Upper lobe of left lung (tissue), 6 donors: ENCODE measurements at places on chromosomes 6 and 20. TPM values are rescaled to one million over a fixed set of nuclear protein-coding genes. Genes with fewer than 3 reads are reported as not detected.

DNA sequence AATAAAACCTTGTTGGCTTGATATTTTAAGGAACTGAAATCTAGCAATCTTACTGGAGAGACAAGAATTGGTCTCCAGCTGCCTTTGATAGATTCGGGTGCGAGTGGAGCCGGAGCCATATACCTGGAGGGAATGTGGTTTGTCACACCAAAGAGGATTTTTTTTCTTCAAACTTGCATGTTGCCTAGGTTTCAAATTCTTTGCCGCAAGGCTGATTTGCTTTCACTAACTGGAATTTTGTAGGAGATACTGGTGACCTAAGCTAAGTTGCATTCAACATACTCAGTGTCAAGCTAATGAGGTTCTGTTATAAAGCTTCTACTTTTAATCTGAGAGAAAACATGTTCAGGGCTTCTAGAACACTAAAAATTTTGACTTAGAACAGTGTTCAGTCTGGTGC is 39.7 kb upstream of the ASIP start:
- DNase-seq, result no peak
- no peaks in the 10 kb centered on the region for H3K4me1 ChIP-seq
- no peaks in the 10 kb centered on the region for H3K27me3 ChIP-seq
- no peaks in the 10 kb centered on the region for H3K36me3 ChIP-seq
- H3K27ac ChIP-seq, result no peak overlapping the region

DNA sequence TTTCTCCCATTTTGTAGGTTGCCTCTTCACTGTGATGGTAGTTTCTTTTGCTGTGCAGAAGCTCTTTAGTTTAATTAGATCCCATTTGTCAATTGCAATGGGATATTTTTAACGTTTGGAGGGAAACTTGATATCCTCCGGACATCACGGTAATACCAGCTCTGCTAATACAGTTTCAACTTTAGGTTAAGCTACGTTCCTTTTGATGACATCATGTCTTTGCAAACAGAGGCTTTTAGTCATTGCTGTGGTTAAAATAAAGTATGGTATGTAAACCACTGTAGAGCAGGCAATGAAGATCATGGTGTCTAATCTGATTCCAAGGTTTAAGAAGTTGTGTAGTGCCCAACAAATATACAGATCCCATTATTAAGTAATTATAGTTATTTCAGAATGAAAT is 168.0 kb upstream of the CHD6 start:
- no peak for DNase-seq
- no peaks in the 10 kb centered on the region for H3K4me1 ChIP-seq
- H3K27ac ChIP-seq, result no peak overlapping the region
- H3K36me3 ChIP-seq, result no peaks in the 10 kb centered on the region
- H3K27me3 ChIP-seq, result no peaks in the 10 kb centered on the region

GRCh38 chr20:25187220-25187619 is 8.3 kb upstream of the ENTPD6 start:
- H3K36me3 ChIP-seq, result no peaks in the 10 kb centered on the region
- DNase-seq, result no peak
- peaks cover 15% of the 10 kb centered on the region for H3K4me1 ChIP-seq
- H3K4me3 ChIP-seq, result no peak overlapping the region
- no peak overlapping the region for H3K27ac ChIP-seq

DNA sequence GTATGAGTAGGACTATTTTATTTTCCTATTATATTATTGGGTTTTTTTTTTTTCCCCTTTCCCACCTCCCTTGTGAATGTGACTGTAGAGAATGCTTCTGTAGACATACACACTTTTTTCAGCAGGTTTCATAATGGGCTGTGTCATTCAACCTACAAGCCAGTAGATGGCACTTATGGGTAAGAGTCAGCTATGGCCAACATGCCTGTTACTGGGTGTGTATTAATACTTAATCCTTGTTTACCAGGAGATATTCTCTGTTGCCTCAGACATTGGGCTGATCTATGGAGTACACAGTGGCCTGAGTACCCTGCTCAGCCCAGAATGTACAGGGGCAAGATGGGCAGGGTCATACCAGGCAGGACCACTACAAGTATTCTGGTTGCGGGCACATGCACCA is 382.5 kb downstream of the EPHA7 start:
- no peaks in the 10 kb centered on the region for H3K27me3 ChIP-seq
- H3K36me3 ChIP-seq, result no peaks in the 10 kb centered on the region
- H3K4me1 ChIP-seq, result no peaks in the 10 kb centered on the region
- no peak for DNase-seq
- H3K4me3 ChIP-seq, result no peak overlapping the region

DNA sequence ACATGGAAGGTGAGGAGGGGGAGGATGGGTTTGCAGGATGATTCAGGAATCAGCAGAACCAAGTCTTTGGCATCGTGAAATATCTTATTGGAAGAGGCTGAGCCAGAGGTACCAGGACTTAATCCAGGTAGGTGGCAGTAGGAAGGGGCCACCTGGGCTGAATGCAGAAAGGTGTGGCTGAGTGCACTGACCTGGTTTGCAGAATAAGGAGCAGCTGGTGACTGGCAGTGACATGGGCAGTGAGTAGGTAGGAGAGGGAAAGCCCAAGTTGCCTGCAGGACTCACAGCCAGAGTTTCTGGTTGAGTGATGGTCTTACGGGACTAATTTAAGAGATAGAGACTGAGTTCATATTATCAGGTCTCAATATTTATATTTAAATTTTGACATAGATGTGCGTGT is 1.1 kb upstream of the PBOV1 start:
- DNase-seq, result no peak
- no peak overlapping the region for H3K4me3 ChIP-seq
- no peaks in the 10 kb centered on the region for H3K27me3 ChIP-seq
- H3K36me3 ChIP-seq, result no peaks in the 10 kb centered on the region

- H3K4me3 ChIP-seq, result no peak overlapping the region
- no peak for DNase-seq
- H3K27ac ChIP-seq, result no peak overlapping the region
- H3K4me1 ChIP-seq, result no peaks in the 10 kb centered on the region
- H3K36me3 ChIP-seq, result no peaks in the 10 kb centered on the region
These were observed 175.0 kb upstream of the PRDM1 start for GRCh38 chr6:105911106-105911629.

The PARD6B gene
- 36.4 TPM for total RNA-seq

DNA sequence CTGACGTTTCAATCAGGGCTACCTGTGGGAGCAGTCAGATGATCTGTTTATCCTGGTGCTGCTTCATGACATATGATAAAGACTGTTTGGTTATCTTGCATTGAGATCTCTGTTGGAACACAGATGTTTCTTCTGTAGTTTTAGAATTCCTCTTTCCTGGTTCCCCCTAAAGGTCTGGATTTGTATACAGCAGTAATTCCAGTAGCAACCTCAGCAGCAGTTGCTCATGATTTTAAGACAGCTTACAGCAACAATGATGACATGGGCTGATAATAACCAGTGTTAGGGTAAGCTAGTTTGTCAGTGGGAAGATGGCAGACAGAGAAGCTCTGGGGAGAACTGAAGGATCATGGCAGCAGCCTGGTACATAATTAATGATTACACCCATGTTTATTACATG is 439.4 kb downstream of the PHF3 start:
- DNase-seq, result no peak
- H3K27ac ChIP-seq, result no peak overlapping the region
- H3K4me1 ChIP-seq, result no peaks in the 10 kb centered on the region
- no peaks in the 10 kb centered on the region for H3K27me3 ChIP-seq
- no peaks in the 10 kb centered on the region for H3K36me3 ChIP-seq

DNA sequence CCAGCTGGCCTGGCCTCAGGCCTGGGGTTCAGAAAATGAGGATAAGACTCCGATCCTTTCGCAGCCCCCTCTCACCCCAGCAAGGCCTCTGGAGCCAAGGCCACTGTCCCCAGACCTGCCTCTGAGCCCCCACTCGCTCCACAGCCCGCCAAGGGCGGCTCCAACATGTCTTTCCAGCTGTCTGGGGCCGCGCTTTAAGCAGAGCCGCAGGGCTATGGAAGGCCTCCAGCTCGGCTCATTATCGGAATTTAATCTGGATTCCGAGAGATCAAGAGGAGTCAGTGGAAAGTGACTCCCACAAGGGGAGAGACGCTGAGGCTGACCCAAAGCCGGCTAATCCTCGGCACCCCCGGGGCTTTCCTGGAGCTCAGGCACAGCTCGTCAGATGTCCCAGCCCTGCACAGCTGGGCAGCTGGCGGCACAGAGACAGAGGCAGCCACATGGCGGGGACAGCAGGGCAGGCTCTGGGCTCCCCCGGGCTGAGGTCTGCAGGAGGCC is 41.8 kb downstream of the BMP7 start:
- H3K4me1 ChIP-seq, result no peaks in the 10 kb centered on the region
- H3K36me3 ChIP-seq, result no peaks in the 10 kb centered on the region
- H3K4me3 ChIP-seq, result no peak overlapping the region
- H3K27ac ChIP-seq, result no peak overlapping the region
- H3K27me3 ChIP-seq, result no peaks in the 10 kb centered on the region
- DNase-seq, result peak; percentile 62

- no peak for DNase-seq
- H3K4me3 ChIP-seq, result no peak overlapping the region
- no peaks in the 10 kb centered on the region for H3K27me3 ChIP-seq
- H3K36me3 ChIP-seq, result peaks cover 12% of the 10 kb centered on the region
These were observed 17.1 kb upstream of the C20orf144 start for GRCh38 chr20:33645072-33645358.

DNA sequence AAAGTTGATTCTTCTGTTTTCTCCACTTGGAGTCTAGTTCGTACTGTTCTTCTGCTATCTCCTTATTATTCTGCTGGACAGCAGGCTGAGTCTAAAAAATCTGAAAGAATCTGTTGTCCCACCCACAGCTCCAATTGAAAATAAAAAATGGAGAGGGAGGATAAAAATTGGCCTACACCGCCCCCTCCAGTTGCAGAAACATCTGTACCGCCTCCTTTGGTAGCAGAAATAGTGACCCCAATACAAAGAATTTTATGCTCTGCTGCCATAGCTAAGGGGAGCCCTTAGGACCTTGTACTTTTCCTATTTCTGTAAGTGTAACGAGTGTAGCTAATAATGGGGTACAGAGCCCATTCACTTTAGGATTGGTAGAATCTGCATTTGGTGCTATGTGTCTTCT is 4.9 kb upstream of the FKBP1A start:
- H3K27me3 ChIP-seq, result no peaks in the 10 kb centered on the region
- H3K4me1 ChIP-seq, result peaks cover 29% of the 10 kb centered on the region
- H3K27ac ChIP-seq, result no peak overlapping the region
- DNase-seq, result no peak

The ECT2L gene
- 3.0 TPM for total RNA-seq

The KIF25 gene
- total RNA-seq, result 0.30 TPM

- no peak overlapping the region for H3K4me3 ChIP-seq
- no peaks in the 10 kb centered on the region for H3K36me3 ChIP-seq
- no peak for DNase-seq
- H3K4me1 ChIP-seq, result no peaks in the 10 kb centered on the region
- H3K27me3 ChIP-seq, result no peaks in the 10 kb centered on the region
These were observed 133.3 kb downstream of the WDR27 start for GRCh38 chr6:169568314-169569087.

- DNase-seq, result no peak
- peak overlapping the region; percentile 39 for H3K27ac ChIP-seq
- H3K4me1 ChIP-seq, result peaks cover 16% of the 10 kb centered on the region
- H3K27me3 ChIP-seq, result no peaks in the 10 kb centered on the region
These were observed 216.7 kb downstream of the ATXN1 start for GRCh38 chr6:16544521-16544920.

- H3K27ac ChIP-seq, result no peak overlapping the region
- H3K4me3 ChIP-seq, result no peak overlapping the region
- H3K36me3 ChIP-seq, result peaks cover 61% of the 10 kb centered on the region
- H3K4me1 ChIP-seq, result no peaks in the 10 kb centered on the region
These were observed 14.0 kb downstream of the SNRNP48 start for GRCh38 chr6:7604003-7604402.

GRCh38 chr20:47610247-47610944 is 108.7 kb downstream of the NCOA3 start:
- peak; percentile 59 for DNase-seq
- H3K27ac ChIP-seq, result no peak overlapping the region
- peaks cover 20% of the 10 kb centered on the region for H3K4me1 ChIP-seq
- no peak overlapping the region for H3K4me3 ChIP-seq

GRCh38 chr6:99822741-99823512 is 171.1 kb downstream of the MCHR2 start:
- DNase-seq, result no peak
- no peaks in the 10 kb centered on the region for H3K4me1 ChIP-seq
- peak overlapping the region; percentile 20 for H3K4me3 ChIP-seq
- no peaks in the 10 kb centered on the region for H3K36me3 ChIP-seq
- H3K27me3 ChIP-seq, result no peaks in the 10 kb centered on the region

The PSMB8 gene
- total RNA-seq, result 91.7 TPM

The NUP153 gene
- 40.4 TPM for total RNA-seq

DNA sequence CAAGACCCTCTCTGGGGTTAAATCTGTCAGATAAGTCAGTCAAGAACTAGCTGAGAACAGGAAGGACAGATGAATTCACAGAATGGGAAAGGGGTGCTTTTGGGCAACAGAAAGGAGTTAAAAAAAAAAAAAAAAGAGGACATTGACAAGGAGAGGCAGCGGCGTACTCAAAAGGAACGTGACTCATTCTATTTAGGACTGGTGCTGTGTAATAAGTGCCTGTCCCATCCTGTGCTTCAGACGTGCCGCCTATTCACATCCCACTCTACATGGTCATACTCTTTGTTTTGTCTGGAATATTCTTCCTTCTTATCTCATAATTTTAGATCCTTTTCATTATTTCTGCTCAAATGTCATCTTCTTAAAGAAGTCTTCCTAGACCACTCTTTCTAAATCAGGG is 101.1 kb upstream of the EMILIN3 start:
- H3K27ac ChIP-seq, result no peak overlapping the region
- H3K36me3 ChIP-seq, result peaks cover 20% of the 10 kb centered on the region
- H3K4me3 ChIP-seq, result no peak overlapping the region
- no peaks in the 10 kb centered on the region for H3K4me1 ChIP-seq
- DNase-seq, result no peak

The PRL gene
- total RNA-seq, result not detected

DNA sequence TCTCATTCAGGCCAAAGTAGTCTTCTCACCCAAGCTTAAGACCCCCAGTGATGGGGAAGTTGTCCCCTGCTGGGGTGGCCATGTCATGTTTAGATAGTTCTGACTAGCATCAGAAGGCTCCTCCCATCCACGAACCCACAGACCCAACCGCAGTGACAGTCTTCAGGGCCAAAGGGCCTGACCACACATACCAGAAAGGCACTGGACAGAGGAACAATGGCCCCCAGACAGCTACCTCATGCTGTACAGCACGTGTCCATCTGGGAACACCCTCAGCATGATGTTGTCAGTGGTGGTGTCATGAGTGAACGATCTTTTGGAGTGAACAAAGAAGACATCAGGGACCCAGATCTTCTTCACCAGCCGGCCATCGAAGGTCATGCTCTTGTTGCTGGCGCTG is 46.3 kb downstream of the GABRR2 start:
- H3K4me1 ChIP-seq, result no peaks in the 10 kb centered on the region
- H3K27ac ChIP-seq, result no peak overlapping the region
- no peak overlapping the region for H3K4me3 ChIP-seq
- no peaks in the 10 kb centered on the region for H3K27me3 ChIP-seq
- H3K36me3 ChIP-seq, result no peaks in the 10 kb centered on the region

GRCh38 chr6:41894366-41895299 is 542 bp downstream of the USP49 start:
- no peaks in the 10 kb centered on the region for H3K36me3 ChIP-seq
- peak overlapping the region; percentile 62 for H3K4me3 ChIP-seq
- peak overlapping the region; percentile 83 for H3K27ac ChIP-seq
- peaks cover 30% of the 10 kb centered on the region for H3K4me1 ChIP-seq
- DNase-seq, result no peak

The C6orf163 gene
- 2.0 TPM for total RNA-seq

The MLIP gene
- total RNA-seq, result 0.77 TPM

The TUBB1 gene
- 2.1 TPM for total RNA-seq

- no peak overlapping the region for H3K27ac ChIP-seq
- no peaks in the 10 kb centered on the region for H3K36me3 ChIP-seq
- DNase-seq, result no peak
- no peaks in the 10 kb centered on the region for H3K27me3 ChIP-seq
These were observed 49.5 kb downstream of the KCNS1 start for GRCh38 chr20:45051204-45052060.

The PREX1 gene
- 177 TPM for total RNA-seq
